ENCODE measurements at places on chromosomes 2 and 18. TPM values are rescaled to one million over a fixed set of nuclear protein-coding genes. Genes with fewer than 3 reads are reported as not detected.

Gene MPV17
- 111 TPM for total RNA-seq

Gene XRCC5
- 231 TPM for total RNA-seq

Gene POU3F3
- not detected for total RNA-seq

Gene CNDP1
- not detected for total RNA-seq

Gene FHOD3
- total RNA-seq: not detected

Gene STRN
- 33.4 TPM for total RNA-seq

Gene CGREF1
- 0.68 TPM for total RNA-seq

- DNase-seq: no peak
- H3K4me1 ChIP-seq: peaks cover 4% of the 10 kb centered on the region
- H3K27me3 ChIP-seq: no peaks in the 10 kb centered on the region
- H3K4me3 ChIP-seq: no peak overlapping the region
- H3K27ac ChIP-seq: no peak overlapping the region
- no peaks in the 10 kb centered on the region for H3K36me3 ChIP-seq
Observed at GRCh38 chr18:39805218-39805617, 2149.8 kb upstream of the PIK3C3 start.

DNA sequence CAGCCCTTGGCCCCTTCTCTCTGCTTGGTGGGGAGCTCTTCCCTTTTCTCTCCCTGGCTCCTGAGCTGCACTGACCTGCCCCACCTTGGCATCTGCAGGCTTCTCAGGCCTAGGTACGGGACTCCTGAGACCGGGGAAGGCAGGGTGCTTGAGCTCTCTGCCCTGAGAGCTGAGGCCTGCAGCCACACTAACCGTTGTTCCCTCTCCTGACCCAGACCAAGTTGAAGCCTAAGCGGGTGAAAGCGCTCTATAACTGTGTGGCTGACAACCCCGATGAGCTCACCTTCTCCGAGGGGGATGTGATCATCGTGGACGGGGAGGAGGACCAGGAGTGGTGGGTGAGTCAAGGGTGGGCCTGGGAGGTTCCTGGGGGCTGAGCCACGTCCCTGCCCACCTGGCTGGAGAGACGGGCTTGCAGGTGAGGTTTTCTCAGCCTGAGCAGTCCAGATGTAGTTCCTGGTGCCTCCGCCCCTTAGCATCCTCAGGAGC lies 22.2 kb downstream of the ITGB1BP1 start:
- no peak overlapping the region for H3K27ac ChIP-seq
- H3K27me3 ChIP-seq: no peaks in the 10 kb centered on the region
- H3K4me1 ChIP-seq: peaks cover 2% of the 10 kb centered on the region
- DNase-seq: no peak

GRCh38 chr2:233387225-233387624 lies 32.9 kb downstream of the DGKD start:
- H3K4me3 ChIP-seq: peak overlapping the region; percentile 84
- no peaks in the 10 kb centered on the region for H3K36me3 ChIP-seq
- H3K27ac ChIP-seq: peak overlapping the region; percentile 92
- peaks cover 80% of the 10 kb centered on the region for H3K4me1 ChIP-seq
- no peaks in the 10 kb centered on the region for H3K27me3 ChIP-seq
- DNase-seq: no peak

- H3K27me3 ChIP-seq: peaks cover 32% of the 10 kb centered on the region
- peak overlapping the region; percentile 88 for H3K4me3 ChIP-seq
- H3K36me3 ChIP-seq: no peaks in the 10 kb centered on the region
- H3K4me1 ChIP-seq: peaks cover 9% of the 10 kb centered on the region
- no peak overlapping the region for H3K27ac ChIP-seq
Observed at GRCh38 chr2:175003875-175004729, 1.1 kb downstream of the CHN1 start.

DNA sequence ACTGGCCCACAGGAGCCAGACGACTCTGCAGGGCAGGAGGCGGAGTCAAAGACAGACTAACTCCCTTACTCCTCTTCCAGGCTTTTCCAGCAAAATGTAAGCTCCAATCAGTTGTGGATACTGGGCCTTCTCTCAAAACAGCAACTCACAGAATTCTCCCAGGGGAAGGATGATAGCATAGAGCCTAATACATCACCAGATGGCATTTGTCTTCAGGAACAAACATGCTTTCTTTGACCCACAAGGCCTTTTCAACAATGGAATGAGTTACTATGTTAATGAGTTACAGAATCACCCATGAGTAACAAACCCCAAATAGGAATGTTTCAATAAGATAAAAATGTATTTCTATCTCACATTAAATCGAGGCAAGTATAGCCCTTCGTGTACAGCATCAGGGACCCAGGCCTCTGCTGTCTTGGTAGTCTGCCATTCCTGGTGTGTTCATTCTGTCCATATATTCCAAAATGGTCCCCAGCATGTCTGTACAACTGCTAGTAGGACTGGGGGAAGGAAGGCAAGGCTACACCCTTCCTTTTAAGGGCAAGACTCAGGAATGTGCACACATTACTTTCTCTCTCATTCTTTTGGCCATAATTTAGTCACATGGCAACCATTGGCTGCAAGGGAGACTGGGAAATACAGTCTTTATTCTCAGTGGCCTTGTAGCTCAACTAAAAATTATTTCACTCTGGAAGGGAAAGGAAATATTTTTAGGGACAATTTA lies 76.4 kb downstream of the BOD1L2 start:
- no peak for DNase-seq
- no peak overlapping the region for H3K27ac ChIP-seq
- no peak overlapping the region for H3K4me3 ChIP-seq
- H3K4me1 ChIP-seq: no peaks in the 10 kb centered on the region

GRCh38 chr2:195017890-195018289 lies 639.1 kb upstream of the SLC39A10 start:
- no peaks in the 10 kb centered on the region for H3K27me3 ChIP-seq
- no peak overlapping the region for H3K27ac ChIP-seq
- no peak overlapping the region for H3K4me3 ChIP-seq
- no peaks in the 10 kb centered on the region for H3K4me1 ChIP-seq

DNA sequence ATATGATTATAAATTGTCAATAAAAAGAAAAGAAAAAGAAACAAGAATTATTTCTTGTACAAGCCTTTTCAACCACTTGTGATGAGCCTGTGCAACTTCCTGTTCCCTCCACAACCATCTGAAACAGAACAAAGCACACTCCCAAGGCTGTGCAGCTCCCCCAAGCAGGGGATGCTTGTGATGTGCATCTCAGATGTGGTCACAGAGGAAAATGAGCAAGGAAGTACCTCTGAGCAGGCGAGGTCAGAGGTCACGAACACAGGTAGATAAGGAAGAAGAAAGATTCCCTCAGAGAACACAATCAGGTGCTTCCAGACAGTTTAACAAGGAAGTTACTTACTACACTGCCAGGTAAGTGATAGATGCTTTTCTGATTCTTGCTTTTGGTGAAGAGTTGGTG lies 274.8 kb upstream of the SLC39A10 start:
- peaks cover 19% of the 10 kb centered on the region for H3K4me1 ChIP-seq
- H3K27ac ChIP-seq: peak overlapping the region; percentile 85
- H3K36me3 ChIP-seq: no peaks in the 10 kb centered on the region
- H3K27me3 ChIP-seq: no peaks in the 10 kb centered on the region

DNA sequence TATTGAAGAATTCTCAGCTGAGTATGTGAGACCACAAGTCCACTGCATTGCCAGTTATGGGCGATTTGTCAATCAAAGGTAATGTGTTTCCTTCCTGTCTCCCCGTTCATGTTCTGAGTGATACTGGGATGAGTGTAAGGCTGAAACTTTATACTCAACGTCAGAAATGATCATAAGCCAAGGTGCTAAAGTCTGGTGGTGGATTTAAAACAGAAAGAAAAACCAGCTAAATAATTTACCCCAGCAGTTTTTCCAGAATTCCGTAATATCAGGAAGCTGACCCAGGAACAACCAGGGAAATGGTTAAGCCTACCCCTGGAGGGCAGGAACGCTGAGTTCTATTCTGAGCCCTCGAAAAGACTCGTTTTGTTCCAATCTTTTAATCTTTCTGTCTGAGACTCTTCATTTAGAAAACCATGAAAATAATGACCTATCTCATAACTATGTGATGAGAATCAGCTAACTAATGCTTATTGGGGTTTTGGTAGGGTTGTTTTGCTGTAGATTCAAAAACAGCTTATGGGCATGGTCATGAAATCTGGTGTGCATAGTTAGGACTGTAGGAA lies 149.6 kb downstream of the LAMA3 start:
- H3K27me3 ChIP-seq: no peaks in the 10 kb centered on the region
- DNase-seq: no peak
- peaks cover 15% of the 10 kb centered on the region for H3K4me1 ChIP-seq
- no peak overlapping the region for H3K27ac ChIP-seq
- no peak overlapping the region for H3K4me3 ChIP-seq

DNA sequence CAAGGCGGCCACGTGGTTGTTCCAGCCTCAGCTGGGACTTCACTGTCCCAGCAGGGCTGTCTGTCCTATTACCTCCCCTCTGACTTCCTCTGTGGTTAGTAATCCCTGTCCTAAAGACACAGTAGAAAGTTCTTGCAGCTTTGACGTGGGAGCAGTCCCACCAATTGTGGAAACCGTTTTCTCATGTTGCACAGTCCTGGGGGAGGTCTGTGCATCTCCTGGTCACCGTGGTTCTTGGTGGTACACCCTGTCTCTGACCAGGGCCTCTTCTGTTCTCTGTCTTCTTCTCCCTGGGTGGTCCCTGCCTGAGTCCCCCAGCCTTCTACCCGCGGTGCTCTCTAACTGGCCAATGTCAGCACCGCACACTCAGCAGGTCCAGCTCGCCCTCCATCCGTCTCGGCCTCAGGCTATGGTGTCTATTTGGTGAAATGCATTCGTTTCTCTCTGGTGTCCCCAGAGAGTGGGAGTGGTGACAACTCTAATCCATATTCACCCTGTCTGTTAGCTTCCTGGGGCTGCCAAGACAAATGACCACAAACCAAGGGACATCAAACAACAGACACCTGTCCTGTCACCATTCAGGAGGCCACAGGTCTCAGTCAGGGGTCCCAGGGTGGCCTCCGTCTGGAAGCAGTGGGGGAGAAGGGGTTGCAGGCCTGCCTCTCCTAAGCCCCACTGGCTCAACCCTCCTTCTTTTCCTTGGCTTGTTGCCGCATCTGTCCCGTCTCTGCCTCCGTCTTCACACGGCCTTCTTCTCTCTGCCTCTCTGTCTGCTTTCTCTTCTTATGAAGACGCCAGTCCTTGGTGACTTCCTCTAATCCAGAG lies 99.8 kb downstream of the SH3BP4 start:
- no peaks in the 10 kb centered on the region for H3K4me1 ChIP-seq
- H3K27ac ChIP-seq: peak overlapping the region; percentile 47

GRCh38 chr2:6917761-6918421 lies 679 bp downstream of the RNF144A start:
- H3K4me3 ChIP-seq: peak overlapping the region; percentile 77
- DNase-seq: no peak
- H3K27ac ChIP-seq: peak overlapping the region; percentile 90
- peaks cover 81% of the 10 kb centered on the region for H3K4me1 ChIP-seq
- H3K27me3 ChIP-seq: no peaks in the 10 kb centered on the region

GRCh38 chr2:71552356-71552755 lies 99.0 kb downstream of the DYSF start:
- H3K4me3 ChIP-seq: no peak overlapping the region
- H3K4me1 ChIP-seq: no peaks in the 10 kb centered on the region
- H3K36me3 ChIP-seq: no peaks in the 10 kb centered on the region
- peaks cover 5% of the 10 kb centered on the region for H3K27me3 ChIP-seq

GRCh38 chr2:42853549-42854206 lies 61.3 kb upstream of the HAAO start:
- no peak for DNase-seq
- H3K4me1 ChIP-seq: peaks cover 3% of the 10 kb centered on the region
- H3K4me3 ChIP-seq: no peak overlapping the region
- no peaks in the 10 kb centered on the region for H3K27me3 ChIP-seq

GRCh38 chr18:34909637-34910364 lies 131.4 kb upstream of the MAPRE2 start:
- H3K4me3 ChIP-seq: no peak overlapping the region
- H3K4me1 ChIP-seq: no peaks in the 10 kb centered on the region
- H3K36me3 ChIP-seq: no peaks in the 10 kb centered on the region
- no peak for DNase-seq

DNA sequence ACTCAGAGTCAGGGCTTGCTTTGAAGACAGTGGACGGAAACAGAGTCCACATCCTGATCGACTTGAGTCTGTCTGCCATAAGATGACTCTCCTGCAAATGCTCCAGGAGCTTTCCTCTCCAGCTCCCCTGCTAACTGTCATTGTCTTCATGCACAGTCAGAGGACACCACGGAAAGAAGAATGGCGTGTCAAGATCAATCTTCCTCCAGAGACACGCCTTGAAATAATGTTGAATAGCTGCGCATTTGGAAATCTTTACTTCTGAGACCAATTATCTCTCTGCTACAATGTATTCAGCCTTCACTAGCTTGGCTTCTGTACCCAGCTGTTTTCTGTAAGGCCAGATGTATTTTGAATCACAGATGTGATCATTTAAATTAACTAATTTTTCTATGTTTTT lies 457.2 kb downstream of the CDH2 start:
- H3K4me3 ChIP-seq: no peak overlapping the region
- no peak for DNase-seq
- H3K36me3 ChIP-seq: no peaks in the 10 kb centered on the region
- H3K27me3 ChIP-seq: no peaks in the 10 kb centered on the region
- H3K27ac ChIP-seq: no peak overlapping the region
- H3K4me1 ChIP-seq: no peaks in the 10 kb centered on the region

- H3K4me3 ChIP-seq: no peak overlapping the region
- no peaks in the 10 kb centered on the region for H3K36me3 ChIP-seq
- no peaks in the 10 kb centered on the region for H3K4me1 ChIP-seq
- H3K27ac ChIP-seq: no peak overlapping the region
- peaks cover 8% of the 10 kb centered on the region for H3K27me3 ChIP-seq
- DNase-seq: no peak
Observed at GRCh38 chr18:6561420-6561861, 146.7 kb upstream of the L3MBTL4 start.

DNA sequence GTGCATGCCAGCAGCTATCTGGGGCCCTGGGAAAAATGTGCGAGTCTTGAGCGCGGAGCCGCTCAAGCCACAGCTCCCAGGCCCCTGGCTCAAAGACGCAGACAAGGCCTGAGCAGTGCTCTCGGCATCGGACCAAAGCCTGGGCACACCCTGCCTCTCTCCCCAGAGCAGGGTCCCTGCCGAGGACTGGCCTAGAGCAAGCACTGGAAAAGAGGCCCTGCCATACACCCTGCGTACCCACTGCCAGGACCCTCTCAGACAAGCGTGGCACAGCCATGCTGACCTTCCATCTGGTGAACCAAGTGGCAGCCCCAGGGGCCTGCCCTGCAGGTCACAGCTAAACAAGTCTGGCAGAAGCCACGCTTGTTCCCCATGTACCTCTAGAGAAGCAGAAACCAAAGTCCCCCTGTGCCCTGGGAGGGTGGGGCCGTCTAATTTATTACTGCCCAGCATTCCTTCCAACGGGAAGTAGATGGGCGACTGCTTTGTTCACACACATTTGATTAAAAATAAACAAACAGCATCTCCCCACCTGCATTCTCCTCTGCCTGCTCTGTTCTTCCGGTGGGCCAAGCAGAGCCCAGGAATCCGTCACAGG lies 14.0 kb downstream of the STK25 start:
- no peaks in the 10 kb centered on the region for H3K4me1 ChIP-seq
- H3K4me3 ChIP-seq: no peak overlapping the region
- no peak for DNase-seq
- H3K36me3 ChIP-seq: peaks cover 25% of the 10 kb centered on the region
- H3K27ac ChIP-seq: no peak overlapping the region

All from naive thymus-derived CD8-positive, alpha-beta T cell (primary cell).